Suppressor macrophage treated with lipopolysaccharide for 1 hour (primary cell): ENCODE measurements at places on chromosomes 5 and 9.

- no peak for DNase-seq
Measured at GRCh38 chr9:108844391-108844790, 11.4 kb downstream of the ACTL7B start.

DNA sequence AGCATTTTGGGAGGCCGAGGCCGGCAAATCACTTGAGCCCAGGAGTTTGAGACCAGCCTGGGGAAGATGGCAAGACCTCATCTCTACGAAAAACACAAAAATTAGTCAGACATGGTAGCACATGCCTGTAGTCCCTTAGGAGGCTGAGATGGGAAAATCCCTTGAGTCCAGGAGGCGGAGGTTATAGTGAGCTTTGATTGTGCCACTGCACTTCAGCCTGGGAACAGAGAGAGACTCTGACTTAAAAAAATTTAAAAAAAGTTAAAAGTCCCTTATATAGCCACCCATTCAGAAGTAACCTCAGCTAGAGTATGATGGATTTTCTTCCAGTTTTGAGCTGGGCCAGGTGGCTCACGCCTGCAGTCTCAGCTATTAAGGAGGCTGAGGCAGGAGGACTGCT, 72.4 kb downstream of the UGCG start:
- peak; percentile 79 for DNase-seq

- peak; percentile 73 for DNase-seq
Measured at GRCh38 chr5:58491216-58491892, at the start of gene GAPT. Gene GAPT, plus strand, starts transcription at chr5:58491435. Its CDS starts 3,102 bp downstream, at chr5:58494537.

DNA sequence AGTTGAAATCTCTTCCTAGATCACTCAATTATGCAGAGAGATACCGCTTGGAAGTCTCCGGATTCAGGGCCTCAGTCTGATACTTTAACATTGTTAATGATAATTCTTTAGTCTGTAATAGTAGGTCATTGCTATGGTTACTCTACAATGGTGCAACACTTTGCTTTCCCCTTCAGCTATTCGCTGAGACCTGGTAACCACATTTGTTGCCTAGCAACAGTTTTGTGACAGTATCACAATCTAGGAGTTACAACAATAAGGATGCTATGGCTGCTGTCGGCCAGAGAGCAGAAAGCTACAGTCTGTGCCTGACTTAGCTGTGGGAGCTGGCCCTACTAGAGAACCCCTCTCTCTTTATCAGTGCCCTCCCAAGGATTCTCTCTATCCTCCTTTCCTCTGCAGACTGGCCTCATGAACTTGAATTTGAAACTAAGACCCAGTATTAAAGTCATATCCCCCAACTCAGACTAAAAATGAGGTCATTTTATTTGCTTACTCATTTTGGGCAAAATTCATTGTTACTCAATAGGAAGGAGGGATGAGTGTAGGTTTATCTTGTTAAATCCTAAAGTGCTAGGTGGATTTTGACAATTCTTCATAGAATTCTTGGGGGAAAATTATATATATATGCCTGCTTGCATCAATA, 39.3 kb downstream of the NR2F1 start:
- DNase-seq: no peak

GRCh38 chr5:176132471-176133288, 105.5 kb upstream of the SIMC1 start:
- no peak for DNase-seq
